Activated gamma-delta T cell treated with anti-CD3 and anti-CD28 coated beads, Interleukin-2, amount 50 U/mL, for 16 hours (primary cell): ENCODE measurements at places on chromosomes 4 and X.

GRCh38 chr4:169359961-169360360 is 89.2 kb upstream of the SH3RF1 start:
- DNase-seq, result no peak

- no peak for DNase-seq
Observed at GRCh38 chr4:122960611-122961000, 38.2 kb upstream of the NUDT6 start.

DNA sequence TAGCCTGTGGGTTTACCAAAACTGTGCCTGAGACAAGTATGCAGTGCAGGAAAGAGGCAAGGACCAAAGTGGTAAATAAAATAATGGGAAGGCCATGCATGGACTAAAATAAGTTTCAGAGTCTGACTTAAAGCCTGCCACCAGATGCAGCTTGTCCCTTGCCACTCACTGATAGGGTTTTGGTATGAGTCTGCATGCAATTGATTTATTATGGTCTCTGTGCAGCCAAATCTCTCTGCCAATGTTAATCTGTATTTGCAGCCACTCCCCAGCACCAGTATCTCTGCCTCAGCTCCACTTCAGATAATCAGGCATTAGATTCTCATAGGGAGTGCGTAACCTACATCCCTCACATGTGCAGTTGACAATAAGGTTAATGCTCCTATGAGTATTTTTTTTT is 5.5 kb upstream of the FGF2 start:
- DNase-seq, result no peak

- no peak for DNase-seq
Observed at GRCh38 chrX:109826954-109827708, 94.1 kb upstream of the ACSL4 start.

GRCh38 chrX:10015355-10015722 is 48.2 kb downstream of the CLDN34 start:
- DNase-seq, result no peak

DNA sequence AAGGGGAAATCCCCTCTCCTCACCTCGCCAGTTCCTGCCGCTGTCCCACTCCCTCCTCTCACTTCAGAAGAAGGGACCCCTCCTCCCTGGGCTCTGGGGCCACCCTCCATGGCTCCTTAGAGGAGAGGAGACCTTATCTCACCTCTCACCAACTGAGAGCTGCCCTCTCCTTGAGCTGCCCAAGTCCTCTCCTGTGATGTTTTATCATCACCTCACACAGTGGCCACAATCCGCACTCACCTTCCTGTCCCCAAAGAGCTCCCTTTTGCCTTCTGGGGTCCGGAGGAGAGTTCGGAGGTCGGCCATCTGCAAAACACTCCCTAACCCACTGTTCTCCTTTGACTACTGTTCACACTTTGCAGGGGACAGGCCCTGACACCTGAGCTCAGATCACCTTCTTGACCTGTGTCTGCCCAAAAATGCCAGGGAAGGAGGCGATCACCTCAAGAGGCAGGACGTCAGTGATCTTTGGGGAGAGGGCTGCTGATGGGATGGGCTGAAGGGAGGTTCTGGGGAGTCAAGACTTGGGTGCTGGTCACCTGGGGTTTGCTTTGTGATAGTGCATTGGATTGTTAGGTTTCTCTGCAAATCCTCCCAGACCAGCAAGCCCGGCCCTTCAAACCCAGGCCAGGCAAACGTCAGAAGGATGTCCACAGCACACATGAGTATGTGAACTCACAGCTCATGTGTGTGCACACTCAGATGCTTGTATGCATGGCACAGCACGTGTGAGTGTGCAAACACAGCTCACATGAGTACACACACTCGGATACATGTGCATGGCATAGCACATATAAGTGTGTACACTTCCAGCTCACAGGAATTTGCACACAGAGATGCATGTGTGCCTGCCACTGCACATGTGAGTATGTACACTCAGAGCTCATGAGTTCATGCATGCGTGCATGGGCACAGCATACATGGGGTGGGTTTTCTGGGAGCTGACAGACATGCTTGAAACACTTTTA is 41.8 kb downstream of the HTRA3 start:
- DNase-seq, result no peak

DNA sequence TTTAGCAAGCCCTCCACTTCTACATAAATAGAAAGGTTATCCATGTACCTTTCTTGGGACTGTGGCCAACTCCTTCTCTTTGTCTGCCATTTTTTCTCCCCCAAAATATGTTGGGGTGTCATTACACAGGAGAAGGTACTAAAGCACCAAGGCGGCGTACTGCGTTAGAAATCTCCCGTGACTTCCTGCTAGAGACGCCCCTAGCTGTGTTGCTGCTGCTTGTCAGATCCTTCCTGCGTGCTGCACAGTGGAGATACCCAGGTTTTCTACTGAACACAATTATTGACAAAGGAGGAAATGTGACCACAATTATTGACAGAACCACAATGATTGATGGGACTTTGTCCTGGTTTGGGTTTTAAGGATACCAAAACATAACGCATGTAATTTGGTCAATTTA is 97.7 kb downstream of the EFHC2 start:
- no peak for DNase-seq
